GF-D8 (cell line): ENCODE measurements at places on chromosomes 4 and X.
A peak's percentile ranks its signal among the peaks of the same experiment; 100 is the strongest.

DNA sequence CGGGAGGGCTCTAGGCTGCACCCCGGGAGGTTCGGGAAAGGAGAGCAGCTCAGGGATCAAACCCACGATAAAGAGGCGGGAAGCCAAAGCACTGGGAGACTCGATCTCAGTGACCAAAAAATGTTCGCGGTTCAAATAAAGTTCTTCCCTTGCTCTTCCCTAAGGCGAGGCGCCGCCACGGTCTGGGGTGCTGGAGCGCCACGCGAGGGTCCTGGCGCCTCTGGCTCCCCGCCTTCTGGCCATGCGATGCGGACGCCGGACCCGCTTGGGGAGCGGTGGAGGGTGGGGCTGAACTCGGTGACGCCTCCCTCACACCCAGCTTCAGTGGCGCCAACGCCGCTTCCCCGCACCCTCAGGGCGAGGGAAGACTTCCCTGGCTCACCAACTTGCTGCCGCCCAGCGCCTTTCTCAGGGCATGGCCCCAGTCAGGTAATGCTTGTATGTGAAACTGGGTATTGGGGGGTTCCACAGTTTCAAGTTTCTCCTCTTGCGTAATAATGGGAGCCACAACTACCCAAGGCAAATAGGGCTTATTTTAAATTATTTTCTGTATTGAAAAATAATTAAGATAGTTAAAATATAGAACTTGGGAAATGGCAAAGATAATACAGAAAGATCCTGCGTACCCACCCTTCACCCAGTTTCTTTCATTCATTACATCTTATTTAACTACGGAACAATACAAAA is at the start of gene QRFPR:
TSS of gene QRFPR (minus strand) at position 243 of the 687 bp plus-strand sequence. CDS start 371 bp downstream, outside the sequence.
- DNase-seq: no peak

DNA sequence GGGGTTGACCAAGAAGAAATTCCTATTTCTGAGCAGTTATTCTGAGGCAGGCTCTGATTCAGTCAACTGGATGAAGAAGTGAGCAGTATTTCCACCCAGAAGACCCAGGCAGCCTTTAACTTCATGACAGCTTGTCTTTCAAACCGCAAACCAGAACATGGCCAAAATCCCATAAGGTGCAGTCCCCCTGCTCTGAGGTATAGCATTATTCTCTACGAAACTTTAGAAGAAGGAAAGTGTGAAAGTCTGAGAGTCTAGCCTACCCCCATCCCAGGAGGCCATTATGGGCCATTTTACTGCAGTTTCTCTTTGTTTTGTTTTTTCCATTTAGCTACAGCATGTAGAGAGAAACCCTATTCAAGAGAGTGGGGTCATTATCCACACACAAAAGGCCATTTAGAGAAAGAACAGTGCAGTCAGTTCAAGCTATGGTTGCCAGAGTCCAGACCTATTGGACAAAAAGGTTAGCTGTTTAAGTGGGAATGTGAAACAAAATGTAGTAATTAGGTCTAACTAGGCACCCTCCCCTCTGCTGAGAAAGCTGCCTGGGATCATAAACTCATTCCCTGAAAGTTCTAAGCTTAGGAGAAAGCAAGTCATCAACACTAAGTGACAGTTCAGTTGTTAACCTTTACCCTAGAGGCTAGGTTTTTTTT is 52.1 kb upstream of the RASGEF1B start:
- DNase-seq: no peak

- DNase-seq: no peak
Measured at GRCh38 chr4:80263541-80264351, 2.7 kb upstream of the FGF5 start.

- no peak for DNase-seq
Measured at GRCh38 chr4:104643805-104644204, 149.1 kb upstream of the CXXC4 start.

DNA sequence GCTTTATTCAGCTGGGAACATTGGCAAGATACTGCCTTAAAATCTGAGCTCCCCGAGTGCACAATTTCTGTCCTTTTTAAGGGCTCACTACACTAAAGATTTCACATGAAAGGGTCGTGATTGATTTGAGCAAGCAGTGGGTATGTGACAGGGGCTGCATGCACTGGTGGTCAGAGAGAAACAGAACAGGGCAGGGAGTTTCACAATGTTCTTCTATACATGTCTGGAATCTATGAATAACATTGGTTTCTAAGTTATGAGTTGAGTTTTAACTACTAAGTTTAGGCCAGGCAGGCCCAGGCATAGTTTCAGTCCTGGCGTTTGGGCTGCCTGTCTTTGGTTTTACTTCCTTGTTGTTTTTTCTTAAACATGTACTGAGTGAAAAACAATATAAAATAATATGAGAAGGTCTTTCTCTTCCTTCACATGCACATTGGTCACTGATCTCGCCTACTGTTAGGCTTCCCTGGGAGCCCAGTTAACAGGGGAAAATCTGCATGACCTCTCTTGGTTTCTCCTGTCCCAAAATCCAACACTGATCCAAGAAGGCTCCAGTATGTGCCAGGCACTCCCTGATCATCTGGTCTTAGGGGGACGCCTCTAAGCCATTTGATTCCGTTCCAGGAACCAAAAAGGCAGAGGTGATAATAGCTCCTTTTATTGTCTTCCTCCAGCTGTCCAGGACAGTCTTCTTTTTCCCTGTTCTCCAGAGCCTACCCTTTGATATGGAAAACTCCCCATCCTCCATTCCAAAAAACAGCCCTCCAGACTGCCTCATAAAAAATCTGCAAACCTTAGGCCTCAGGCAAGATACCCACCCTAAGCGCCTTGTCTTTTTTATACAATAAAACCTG is at the start of gene UGT2B17:
TSS of gene UGT2B17 (minus strand) at position 51 of the 854 bp plus-strand sequence. CDS start 7,838 bp downstream, outside the sequence.
- no peak for DNase-seq

- DNase-seq: no peak
Measured at GRCh38 chr4:82044141-82044993, 329.4 kb downstream of the HNRNPD start.

- no peak for DNase-seq
Measured at GRCh38 chr4:7513671-7514070, 78.9 kb upstream of the PSAPL1 start.

- no peak for DNase-seq
Measured at GRCh38 chr4:127134490-127134889, 498.3 kb upstream of the INTU start.

- DNase-seq: no peak
Measured at GRCh38 chrX:130260316-130260715, 8.4 kb downstream of the ZNF280C start.

GRCh38 chr4:5827108-5828004 is 65.5 kb downstream of the CRMP1 start:
- DNase-seq: peak; percentile 89

DNA sequence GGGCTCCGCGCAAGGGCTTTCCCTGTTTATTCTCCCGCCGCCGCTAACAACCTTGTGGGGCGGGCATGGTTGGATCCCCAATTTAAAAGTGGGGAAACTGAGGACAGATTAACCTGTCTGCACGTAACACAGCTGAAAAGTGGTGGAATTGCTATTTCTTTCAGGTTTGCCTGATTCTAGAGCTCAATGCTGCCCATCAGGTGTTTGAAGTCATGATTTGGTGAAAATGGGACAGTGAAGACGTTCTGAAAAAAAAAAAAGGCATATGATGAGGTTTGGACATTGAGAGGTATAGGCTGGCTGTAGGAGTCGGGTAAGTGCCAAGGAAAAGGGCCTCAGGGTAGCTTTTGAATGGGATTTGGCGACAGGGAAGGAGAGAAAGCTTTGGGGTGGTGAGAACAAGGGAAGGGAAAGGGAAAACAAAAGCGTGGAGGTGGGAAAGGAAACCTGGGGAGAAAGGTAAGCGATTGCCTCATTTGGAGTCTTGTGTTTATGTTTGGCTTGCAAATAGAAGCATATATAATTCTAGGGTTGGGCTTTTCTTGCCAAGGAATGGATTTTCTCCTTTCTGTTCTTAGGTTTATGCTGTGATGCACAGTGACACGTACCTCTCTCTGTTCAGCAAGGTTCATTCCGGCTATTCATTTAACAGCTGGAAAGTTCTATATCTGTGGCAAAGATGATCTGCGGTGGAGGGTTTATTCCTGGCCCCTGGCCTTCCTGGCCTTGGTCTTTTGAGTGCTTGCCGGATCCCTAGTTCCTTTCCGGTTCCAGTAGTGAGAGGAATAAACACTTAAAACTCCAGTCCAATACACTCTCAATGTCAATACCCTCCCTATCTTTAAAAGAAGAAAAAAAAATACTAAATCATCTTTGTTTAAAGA is 2.4 kb upstream of the STIM2 start:
- no peak for DNase-seq

- no peak for DNase-seq
Measured at GRCh38 chr4:99221980-99222379, 2.9 kb upstream of the ADH6 start.

DNA sequence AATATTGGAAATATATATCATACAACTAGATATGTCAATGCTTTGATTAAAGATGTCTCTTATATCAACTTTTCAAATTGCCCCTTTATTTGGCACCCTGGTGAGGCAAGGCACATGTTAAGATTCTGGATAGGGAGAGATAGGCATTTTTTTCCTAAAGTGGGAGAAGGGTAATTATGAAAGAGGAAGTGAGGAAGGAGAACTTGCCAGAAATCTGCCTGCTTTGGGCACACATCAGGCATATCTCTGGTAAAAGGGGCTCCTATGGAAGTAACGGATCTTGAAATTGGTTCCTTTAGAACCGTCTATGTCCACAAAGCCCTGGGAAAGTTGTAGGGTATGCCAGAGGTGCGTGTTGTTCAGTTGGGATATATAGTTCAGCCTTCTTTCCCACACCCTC is 5.7 kb downstream of the IL15 start:
- DNase-seq: no peak

GRCh38 chrX:3221643-3222042 is 124.8 kb downstream of the MXRA5 start:
- DNase-seq: no peak

DNA sequence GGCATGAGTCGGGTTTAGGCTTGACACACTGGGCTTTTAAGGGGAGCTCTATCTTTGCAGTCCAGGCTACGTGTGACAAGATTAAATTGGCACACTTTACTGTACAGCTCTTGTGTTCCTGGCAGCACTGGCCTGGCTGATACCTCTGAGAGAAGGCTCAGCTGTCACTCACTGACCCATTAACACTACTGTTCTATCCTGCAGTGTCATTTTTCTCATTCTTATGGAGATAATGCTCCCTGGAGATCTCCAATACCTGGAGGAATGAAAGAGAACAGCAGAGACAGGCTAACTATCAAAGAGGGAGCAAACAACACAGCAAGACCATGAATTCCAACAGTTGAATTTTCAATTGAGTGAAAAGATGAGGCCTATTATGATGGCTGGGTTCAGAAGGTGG is 1.7 kb upstream of the PDHA2 start:
- no peak for DNase-seq

DNA sequence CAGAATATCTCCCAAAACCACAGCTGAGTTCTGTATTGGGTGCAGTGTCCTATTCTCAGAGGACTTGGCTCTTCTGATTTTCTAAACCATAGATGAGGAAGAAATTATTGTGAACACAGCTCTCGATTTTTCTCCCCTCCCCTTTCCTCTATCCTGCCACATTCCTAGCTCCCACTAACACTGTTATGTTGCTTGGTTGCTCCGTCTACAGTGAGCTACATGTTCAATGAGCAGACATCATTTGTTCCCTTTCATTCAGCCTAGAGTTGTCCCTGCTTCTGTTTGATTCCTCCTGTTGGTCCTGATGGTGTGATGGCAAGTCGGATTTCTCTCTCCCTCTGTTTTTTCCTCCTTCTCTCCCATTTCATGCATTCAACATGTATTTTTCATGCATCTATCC is 65.9 kb downstream of the DIPK2B start:
- DNase-seq: no peak

DNA sequence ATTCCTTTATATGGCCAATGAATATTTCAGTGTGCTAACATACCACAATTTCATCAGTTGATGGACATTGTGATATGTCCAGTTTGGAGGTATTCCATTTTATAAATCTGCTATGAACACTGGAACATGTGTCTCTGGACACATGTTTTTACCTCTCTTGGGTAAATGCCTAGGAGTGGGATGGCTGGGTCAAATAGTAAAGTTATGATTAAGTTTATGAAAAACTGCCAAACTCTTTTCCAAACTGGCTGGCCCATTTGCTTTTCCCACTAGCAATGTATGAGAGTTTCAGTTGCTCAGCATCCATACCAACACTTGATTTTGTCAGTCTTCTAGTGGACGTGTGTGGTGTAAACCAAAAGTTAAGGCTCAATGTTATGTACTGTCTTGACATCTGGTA is 40.5 kb downstream of the CEP44 start:
- no peak for DNase-seq

DNA sequence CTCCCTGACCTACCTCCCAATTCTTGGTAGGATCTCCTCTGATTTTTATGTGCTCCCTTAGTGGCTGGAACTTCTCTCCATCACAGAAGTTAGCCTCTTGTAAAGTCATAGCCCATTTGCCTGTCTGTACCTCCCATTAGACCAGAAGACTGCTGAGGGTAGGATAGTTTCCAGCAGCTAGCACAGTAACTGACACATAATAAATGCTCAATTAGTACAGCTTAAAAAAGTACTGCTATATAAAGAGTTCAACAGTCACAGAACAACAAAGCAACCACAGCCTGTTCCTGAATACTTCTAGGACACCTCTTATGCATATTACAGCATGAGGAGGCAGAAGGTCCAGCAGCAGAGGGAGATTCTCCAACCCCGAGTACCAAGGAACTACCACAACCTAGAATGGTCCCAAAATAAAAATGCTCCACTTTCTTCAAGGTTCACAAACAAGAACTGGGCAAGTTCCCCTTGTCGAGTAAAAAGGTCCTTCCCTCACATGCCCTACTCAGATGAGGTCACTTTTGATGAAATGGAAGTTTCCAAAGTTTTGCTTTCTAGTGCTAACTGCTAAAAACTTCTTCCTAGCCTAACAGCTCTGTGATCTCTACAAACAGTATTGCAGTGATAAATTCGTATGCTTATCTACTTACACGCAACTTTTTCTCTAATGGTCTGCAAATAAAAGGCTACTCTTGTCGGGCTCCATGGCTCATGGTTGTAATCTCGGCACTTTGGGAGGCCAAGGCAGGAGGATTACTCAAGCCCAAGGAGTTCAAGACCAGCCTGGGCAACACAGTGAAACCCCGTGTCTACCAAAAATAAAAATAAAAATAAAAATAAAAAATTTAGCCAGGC is 12.8 kb downstream of the MECP2 start:
- no peak for DNase-seq

DNA sequence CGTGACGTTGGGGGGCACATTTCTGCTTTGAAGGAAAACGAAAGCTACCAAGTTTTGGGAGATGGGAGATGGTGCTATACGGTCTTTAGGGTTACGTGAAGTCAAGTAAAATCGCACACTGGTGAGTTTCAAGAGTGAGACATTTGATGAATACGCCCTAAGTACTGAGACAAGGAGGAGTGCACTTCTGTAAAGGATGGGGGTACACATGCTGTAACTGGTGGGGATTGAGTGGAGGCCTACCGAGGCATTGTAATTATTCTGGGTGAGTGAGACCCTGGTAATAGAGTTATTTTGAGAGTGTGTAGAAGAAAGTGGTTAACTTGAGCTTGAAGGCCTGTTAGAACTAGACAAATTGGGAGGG is 536 bp downstream of the SH3BGRL start:
- DNase-seq: peak; percentile 20
